ENCODE measurements at places on chromosomes 6 and 20. TPM values are rescaled to one million over a fixed set of nuclear protein-coding genes. Genes with fewer than 3 reads are reported as not detected.

The ZC2HC1B gene
- not detected for total RNA-seq

The POLR1H gene
- total RNA-seq = 18.8 TPM

The CDS2 gene
- 37.6 TPM for total RNA-seq

The LCA5 gene
- total RNA-seq = 20.0 TPM

The SAMD3 gene
- total RNA-seq = not detected

The STMND1 gene
- not detected for total RNA-seq

The THEMIS gene
- not detected for total RNA-seq

The CALHM6 gene
- 0.66 TPM for total RNA-seq

The PNPLA1 gene
- total RNA-seq = not detected

The NMBR gene
- total RNA-seq = not detected

The ZNF343 gene
- total RNA-seq = 12.0 TPM

The GSTA1 gene
- 0.83 TPM for total RNA-seq

The PI16 gene
- total RNA-seq = not detected

The BTNL2 gene
- not detected for total RNA-seq

The THBD gene
- total RNA-seq = 1.4 TPM

The PHF1 gene
- total RNA-seq = 37.9 TPM

The MAN1A1 gene
- 5.3 TPM for total RNA-seq

The TBXT gene
- not detected for total RNA-seq

The RIN2 gene
- 27.2 TPM for total RNA-seq

The MGME1 gene
- 23.8 TPM for total RNA-seq

The FGD2 gene
- total RNA-seq = not detected

The LY6G6C gene
- not detected for total RNA-seq

The MOG gene
- not detected for total RNA-seq

The TCP11 gene
- not detected for total RNA-seq

The LSM2 gene
- 55.0 TPM for total RNA-seq

The SLC35D3 gene
- total RNA-seq = not detected

The FKBP1C gene
- total RNA-seq = 0.67 TPM

The SAMD5 gene
- 2.9 TPM for total RNA-seq

The ARFGEF3 gene
- 1.8 TPM for total RNA-seq

The IPCEF1 gene
- total RNA-seq = under 0.01 TPM

The PTK7 gene
- 128 TPM for total RNA-seq

The ID1 gene
- 83.0 TPM for total RNA-seq

The RAB5IF gene
- 97.5 TPM for total RNA-seq

The LAMA4 gene
- 1.2 TPM for total RNA-seq

The HLA-G gene
- 0.33 TPM for total RNA-seq

The PNLDC1 gene
- total RNA-seq = 0.33 TPM

The BMP6 gene
- total RNA-seq = 1.2 TPM

The EYS gene
- total RNA-seq = under 0.01 TPM

The GGT7 gene
- total RNA-seq = 13.8 TPM

The NDUFAF5 gene
- total RNA-seq = 10.8 TPM

The IYD gene
- total RNA-seq = under 0.01 TPM

The NRSN1 gene
- not detected for total RNA-seq
